Fibroblast of skin of right quadriceps (primary cell): ENCODE measurements at places on chromosomes 5 and 9.
A peak's percentile ranks its signal among the peaks of the same experiment; 100 is the strongest.

DNA sequence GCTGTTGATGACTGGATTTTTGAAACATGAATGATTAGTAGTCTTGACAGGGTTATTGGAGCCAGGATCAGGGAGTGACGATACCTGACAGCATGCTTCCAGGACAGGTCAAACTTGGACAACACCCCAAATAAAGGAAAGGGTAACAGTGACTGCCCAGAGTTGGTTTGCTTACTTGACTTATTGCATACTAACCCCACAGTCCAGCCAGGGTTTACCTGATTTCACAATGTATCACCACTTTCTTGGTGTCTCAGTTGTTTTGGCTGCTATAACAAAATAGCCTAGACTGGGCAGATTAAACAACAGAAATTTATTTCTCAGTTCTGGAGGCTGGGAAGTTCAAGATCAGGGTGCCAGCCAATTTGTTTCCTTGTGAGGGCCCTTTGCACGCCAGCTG is 301.0 kb upstream of the VLDLR start:
- DNase-seq = no peak

DNA sequence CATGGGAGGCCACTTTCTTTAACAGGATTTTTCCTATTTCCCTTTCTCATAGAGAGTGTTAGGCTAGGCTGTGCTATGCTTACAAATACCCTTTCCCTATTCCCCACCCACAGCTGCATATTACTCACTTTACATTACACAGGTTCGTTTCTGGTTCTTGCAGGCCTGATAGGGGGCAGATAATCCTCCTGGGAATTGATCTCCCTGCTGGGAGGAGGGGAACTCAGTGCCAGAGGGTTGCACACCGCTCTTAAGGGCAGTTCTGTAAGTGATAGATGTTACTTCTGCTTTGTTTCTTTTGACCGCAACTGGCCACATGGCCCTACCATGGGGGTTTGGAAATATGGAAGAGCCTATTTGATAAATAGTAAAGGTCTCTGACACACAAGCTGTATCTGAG is 54.0 kb upstream of the NTRK2 start:
- no peak for DNase-seq

- DNase-seq = no peak
These were observed 5.3 kb downstream of the NINJ1 start for GRCh38 chr9:93128715-93129224.

GRCh38 chr9:90861380-90861779 is 59.8 kb downstream of the SYK start:
- no peak for DNase-seq

DNA sequence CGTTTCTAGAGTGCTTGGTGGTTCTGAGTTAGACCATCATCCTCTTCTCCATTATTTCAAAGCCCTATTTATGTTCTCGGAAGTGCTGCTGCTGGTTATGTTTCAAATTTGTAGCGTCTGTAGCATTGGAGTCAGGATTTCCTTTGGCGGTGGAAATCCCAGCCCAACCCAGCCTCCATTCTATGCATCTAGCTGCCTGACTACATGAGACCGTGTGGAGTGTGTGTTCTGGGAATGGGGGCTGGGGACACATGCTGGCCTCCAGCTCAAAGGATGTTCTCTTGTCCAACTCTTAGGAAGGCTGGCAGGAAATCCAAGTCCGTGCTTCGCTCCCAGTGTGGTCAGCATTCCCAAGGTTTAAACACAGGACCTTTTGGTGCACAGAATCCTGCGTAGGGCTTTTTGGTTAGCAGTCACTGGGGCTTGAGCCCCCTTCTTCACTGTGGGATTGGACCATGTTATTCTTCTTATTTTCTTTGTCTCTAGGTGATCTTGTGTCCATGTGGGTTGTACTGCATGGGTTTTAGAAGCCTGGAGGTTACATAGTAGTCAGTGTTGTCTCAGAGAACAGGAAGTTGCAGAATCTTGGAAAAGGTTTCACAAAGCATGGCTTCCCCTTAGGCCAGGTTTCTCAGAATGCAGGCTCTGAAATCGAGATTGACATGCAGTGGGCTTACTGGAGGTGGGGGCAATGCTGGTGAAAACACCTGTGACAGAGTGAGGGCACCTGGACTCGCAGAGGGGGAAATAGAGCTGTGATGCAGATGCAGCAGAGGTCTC is 132.2 kb downstream of the ARHGAP26 start:
- DNase-seq = no peak

GRCh38 chr5:81427566-81427965 is 33.6 kb upstream of the ACOT12 start:
- DNase-seq = no peak

GRCh38 chr5:143435210-143435657 is 31.7 kb upstream of the NR3C1 start:
- DNase-seq = no peak

GRCh38 chr9:27426511-27427271 is 97.4 kb upstream of the IFNK start:
- no peak for DNase-seq

DNA sequence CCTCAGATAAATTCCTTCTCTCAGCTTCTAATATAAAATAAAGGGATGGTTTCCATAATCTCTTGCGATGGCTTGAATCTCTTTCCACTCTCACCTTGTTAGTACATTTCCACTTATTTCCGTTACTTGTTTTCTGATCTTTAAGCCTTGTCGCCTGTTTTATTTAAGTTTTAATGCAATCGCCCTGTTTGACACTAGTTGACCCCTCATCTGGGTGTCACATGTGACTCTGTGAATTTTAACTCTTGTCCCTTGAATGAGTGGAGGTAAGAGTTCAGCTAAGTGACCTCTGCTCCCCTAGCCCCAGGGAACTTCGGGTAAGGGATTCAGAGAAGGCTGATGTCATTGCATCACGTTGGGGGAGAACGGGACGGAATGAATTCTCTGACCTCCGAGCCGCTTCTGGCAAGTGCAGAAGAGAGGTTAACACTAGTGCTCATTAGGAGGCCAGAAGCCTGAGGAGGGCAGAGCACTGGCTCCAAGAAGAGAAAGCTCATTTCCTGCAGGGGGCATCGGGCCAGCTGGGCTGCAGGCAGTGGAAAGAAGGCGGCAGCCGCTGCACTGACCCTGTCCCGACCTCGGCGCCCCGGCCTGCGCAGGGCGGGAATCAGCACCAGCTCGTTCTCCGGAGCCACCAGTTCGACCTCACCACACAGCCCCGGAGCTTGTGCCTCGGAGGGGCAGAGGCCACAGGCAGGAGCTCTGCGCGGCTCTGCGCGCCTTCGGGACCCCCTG is 569 bp downstream of the HINT2 start:
- peak; percentile 29 for DNase-seq

- peak; percentile 87 for DNase-seq
These were observed 11.2 kb downstream of the ACO1 start for GRCh38 chr9:32395510-32396216.

GRCh38 chr5:149202910-149203451 is 61.7 kb downstream of the ABLIM3 start:
- DNase-seq = no peak

DNA sequence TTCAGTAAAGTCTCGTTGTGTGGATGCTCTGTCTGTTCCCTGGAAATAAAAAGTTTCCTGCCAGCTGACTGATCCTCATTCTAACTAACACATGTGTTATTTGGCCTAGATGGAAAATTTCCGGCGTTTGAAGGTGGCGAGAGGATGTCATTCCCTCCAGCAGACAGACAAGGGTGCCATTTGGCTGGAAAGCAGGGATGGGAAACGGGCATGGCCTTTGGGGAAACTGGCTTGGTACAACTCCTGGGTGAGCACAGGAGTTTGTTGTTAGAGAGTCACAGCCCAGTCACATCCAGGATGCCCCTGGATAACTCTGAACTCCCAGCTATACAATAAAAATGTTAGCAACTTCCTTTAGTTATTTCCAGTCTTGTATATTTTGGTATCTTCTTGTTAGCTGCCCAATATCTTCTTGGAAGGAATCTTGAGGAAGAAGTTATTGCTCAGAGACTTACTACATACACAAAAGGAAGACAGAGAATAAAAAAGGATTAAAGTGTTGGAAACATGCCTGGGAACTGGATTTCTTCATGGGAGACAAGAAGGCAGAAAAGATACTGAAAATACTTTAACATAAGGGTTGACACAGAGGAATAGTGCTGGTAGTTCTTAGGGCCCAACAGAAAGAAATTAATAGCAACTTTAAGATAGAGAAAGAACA is 41.9 kb downstream of the TEK start:
- DNase-seq = peak; percentile 72

DNA sequence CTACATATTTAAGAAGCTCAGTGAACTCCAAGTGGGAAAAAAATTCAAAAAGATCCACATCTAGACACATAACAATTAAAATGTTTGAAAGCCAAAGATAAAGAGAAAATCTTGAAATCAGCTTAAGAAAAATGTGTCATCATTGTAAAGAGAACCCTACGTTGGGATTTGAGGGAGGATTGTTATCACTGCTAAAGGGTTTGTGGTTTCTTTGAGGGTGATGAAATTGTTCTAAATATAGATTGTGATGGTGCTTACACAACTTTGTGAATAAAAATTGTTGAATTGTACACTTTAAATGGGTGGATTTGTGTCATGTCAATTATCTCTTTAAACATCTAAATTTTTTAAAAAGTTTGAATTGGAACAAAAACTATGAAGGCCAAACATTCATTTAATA is 92.2 kb upstream of the ADAMTS19 start:
- DNase-seq = peak; percentile 61

- DNase-seq = peak; percentile 73
These were observed 635 bp downstream of the FBN2 start for GRCh38 chr5:128537221-128537999.

- no peak for DNase-seq
These were observed 313.0 kb upstream of the ZNF608 start for GRCh38 chr5:125059255-125060002.
